ENCODE measurements at places on chromosomes 1 and 21.
A peak's percentile ranks its signal among the peaks of the same experiment; 100 is the strongest.

DNA sequence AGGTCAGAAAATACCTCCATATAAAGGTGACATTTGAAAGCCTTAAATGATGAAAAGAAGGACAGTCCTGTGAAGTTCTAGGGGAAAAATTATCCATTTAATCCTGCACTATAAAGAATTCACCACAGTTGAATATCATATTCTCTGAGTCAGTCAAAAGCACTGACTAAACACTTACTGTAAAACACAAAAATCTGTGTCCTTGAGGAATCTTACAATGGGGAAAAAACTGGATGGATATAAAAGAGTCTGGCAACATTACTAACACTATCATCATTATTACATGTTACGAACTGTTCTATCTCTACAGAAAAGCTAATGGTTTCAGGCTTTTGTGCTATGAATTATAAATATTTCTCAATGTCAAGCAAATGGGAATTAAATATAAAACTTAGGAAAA, 42.4 kb upstream of the HP1BP3 start:
- DNase-seq: no peak

- DNase-seq: no peak
These were observed 60.8 kb downstream of the ZNF684 start for GRCh38 chr1:40592107-40592803.

DNA sequence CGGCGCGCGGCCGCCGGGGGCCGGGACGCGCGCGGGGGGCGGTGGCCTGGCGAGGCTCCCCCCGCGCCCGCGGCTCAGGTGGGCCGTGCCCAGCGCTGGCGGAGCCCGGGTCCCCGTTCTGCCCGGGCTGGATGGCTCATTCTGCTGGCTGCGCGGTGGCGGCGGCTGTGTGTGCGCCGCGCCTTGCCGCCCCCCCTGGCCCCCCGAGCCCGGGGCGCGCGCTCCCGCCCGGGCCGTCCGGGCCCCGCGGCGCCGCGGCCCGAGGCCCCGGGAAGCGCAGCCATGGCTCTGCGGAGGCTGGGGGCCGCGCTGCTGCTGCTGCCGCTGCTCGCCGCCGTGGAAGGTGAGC, at the start of gene EPHB2:
TSS of gene EPHB2 (plus strand) at position 139 of the 349 bp plus-strand sequence. CDS start at position 283, 144 bp downstream.
- no peak for DNase-seq

DNA sequence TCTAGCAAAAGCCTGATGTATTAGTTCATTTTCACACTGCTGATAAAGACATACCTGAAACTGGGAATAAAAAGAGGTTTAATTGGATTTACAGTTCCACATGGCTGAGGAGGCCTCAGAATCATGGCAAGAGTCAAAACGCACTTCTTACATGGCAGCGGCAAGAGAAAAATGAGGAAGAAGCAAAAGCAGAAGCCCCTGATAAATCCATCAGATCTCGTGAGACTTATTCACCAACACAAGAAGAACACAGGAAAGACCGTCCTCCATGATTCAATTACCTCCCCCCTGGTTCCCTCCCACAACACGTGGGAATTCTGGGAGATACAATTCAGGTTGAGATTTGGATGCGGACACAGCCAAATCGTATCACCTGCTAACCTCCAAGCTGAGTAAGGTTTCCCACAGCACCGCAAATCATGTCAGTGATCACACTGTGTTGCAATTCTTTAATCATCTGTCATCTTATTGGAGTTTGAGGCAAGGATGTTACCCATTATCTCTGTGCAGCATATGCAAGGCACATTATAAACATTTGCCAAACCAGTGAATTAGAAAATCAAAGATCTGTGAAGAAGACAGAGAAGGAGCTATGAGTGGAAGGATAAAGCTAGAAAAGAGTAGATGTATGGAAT, 128.5 kb downstream of the ZNF281 start:
- no peak for DNase-seq

DNA sequence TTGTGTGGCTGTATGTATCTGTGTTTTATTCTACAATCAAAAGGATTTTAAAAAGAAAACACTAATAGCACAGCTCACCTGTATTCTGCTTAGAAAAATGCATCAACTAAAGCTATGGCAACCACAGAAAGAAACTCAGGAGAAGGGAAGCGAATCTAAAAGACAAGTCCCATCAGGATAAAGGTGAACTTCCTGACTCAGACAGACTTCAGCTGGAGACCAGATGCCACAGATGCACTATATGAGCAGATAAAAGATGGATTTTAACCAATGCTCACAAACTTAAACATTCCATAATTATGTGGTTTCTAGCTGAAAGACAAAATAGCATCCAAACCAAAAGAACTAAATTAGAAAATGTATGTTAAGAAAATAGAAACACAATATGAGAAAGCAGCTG, 231.0 kb downstream of the RERE start:
- DNase-seq: no peak

- DNase-seq: no peak
These were observed 64.1 kb downstream of the NOS1AP start for GRCh38 chr1:162133566-162133965.

DNA sequence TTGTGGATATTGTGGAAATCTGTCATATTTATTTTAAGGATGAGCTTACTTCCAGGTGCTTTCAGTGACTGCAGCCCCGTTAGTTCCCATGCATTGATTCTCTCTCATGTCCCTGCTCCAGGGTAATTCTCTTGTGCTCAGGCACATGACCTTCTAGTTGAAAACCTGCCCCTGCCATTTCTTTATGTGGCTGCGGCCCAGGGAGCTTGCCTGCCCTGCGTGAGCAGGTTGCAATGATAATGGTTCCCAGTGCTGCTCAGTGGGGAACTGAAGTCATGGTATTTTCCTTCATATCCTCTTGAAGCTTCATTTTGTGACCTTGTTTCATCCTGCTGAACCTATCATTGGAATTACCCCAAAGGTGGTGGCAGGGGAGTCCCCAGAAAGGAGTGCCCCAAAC, 229.8 kb downstream of the DISC1 start:
- no peak for DNase-seq

DNA sequence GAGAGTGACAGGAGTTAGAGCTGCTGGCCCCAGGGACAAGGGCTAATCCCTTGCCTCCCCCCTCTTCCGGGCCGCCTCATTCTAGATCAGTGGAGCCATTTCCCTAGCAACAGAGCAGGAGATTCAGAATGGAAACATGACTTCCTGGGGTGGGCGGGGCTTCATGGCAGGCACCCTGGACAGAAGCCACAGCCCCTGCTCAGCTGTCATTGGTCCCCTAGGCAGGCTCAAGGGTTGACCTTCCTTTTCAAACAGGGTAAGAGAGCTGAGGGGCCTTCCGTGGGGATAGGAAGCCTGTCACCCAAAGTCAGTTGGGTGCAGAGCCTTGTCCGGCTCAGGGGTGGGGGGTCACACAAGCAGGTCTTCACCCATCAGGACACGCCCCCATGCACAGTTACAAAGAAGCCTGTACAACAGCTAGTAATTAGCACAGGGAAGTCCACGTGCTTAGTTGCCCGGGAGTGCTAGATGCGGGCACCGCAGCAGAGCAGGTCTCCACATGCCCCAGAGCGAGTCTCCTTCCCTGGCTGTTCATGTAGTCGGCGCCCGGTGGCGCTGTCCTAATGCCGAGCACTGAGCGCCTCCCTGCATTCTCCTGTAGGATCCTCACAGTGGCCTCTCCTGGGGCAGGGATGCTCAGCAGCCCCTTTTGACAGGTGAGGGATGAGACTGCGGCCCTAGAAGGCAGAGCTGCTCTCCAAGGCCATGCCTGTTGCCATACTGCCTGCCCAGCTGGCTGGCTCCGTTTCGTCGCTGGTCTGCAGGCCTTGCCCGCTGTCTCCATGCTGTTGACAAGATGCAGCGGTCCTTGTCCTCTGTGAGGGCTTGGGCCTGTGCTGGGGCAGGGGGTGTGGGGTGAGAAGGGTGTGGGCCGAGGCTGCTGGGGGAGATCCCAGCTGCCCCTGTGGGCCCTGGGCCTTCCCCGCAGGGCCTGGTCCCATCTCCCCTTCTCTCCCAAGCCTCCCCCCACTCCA, 5.1 kb downstream of the TMEM201 start:
- no peak for DNase-seq

- no peak for DNase-seq
These were observed 44.1 kb upstream of the CYYR1 start for GRCh38 chr21:26617176-26617575.

- no peak for DNase-seq
These were observed 1.1 kb upstream of the FOXD3 start for GRCh38 chr1:63321066-63321784.

DNA sequence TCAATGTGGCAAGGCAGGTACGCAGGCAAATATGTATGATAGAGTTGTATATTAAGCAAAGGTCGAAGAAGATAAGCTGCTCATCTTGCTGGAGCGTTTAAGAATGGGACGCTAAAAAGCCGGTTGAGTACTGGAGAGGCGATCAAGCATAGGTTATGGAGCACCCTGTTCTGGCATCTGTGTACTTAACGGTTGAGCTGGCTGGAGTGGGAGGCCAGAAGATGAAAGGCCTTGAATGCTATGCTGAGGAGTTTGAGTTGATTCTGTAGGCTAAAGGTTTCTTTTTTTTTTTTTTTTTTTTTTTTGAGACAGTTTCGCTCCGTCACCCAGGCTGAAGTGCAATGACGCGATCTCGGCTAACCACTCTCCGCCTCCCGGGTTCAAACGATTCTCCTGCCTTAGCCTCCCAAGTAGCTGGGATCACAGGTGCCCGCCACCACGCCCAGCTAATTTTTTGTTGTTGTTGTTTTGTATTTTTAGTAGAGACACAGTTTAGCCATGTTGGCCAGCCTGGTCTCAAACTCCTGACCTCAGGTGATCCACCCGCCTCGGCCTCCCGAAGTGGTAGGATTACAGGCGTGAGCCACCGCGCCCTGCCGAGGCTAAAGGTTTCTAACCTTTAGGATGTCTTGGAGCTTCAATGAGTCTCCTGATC, 850 bp upstream of the KHDC4 start:
- no peak for DNase-seq

DNA sequence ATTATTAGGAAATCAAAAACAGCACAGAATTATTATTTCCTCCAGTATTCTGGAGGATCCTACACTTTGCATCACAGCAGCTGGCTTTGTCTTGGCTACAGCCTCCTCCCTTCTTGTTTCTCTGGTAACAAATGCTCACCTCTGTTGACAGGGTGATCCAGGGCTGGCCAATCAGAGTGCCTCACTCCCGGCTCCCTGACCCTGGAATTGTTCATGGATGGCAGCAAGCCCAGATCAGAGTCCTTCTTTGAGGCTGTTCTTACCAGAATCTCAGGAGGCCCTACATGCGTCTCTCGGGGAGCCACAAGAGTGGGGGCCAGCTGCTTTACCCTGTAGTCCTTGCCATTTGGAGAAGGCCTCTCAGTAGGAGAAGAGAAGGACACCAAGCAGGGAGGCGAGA, 48.4 kb upstream of the IGSF5 start:
- DNase-seq: no peak

- DNase-seq: no peak
These were observed 7.2 kb downstream of the CAP1 start for GRCh38 chr1:40047769-40048168.

DNA sequence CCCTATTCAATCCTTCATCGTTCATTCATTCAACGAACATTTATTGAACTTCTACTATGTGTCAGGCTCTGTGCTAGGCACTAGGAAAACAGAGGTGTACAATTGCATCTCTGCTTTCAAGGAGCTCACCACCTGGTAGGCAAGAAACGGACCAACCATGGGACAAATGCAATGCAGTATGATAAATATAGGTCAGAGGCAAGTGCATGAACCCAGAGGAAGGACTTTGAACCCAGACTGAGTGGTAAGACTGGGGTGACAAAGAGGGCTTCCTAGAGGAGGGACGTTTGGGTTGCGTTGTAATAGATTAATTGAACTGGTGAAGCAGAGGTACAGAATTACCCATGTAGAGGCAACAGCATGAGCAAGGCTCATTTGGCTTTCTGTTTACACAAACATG, 16.4 kb downstream of the CD2 start:
- no peak for DNase-seq

- no peak for DNase-seq
These were observed 423.5 kb upstream of the PROX1 start for GRCh38 chr1:213564215-213564659.

- DNase-seq: no peak
These were observed 115.4 kb downstream of the TRABD2B start for GRCh38 chr1:47881505-47882442.

GRCh38 chr1:8315573-8316475, 2.1 kb upstream of the SLC45A1 start:
- DNase-seq: no peak

- no peak for DNase-seq
These were observed 4.6 kb downstream of the PEAR1 start for GRCh38 chr1:156898161-156898566.

DNA sequence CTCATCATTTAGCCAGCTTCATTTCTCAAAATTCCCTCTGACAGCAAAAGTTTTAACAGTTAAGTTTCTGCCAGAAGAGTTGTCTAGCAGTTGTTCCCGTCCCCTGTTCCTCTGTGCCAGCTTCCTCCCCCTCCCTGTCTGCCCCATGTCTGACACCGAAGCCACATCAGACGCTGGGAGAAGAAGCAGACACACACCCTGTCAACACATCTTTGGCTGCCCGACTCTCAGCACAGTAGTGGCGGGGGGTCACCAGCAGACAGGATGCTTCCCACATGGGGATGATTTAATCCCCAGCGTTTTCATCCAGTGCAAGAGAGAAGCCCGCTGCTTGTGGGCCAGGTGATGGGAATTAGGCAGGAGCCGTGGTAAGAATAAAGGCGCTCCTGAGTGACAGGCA, 379.4 kb upstream of the RUNX1 start:
- no peak for DNase-seq

DNA sequence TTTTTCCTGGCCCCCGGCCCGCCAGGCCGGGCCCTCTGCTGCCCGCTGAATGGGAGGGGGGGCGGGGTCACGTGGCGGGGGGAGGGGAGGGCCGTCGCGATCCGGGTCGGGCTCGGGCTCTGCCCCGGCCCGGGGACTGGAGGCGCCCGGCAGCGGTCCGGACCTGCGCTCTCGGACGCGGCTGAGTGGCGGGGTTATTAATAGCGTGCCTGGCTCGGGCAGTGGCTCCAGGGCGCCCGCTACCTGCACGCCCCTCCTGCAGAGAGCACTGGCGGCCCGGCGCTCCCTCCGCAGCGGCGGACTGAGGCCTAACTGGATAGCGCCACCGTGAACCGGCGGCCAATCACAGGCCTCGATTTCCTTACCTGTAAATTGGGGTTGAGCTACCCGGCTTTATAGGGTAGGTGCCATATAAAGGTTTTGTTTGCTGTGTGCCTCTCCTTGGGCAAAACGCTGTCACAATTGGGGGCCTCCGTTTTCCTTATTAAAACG, 28.1 kb downstream of the AHDC1 start:
- no peak for DNase-seq

- peak; percentile 75 for DNase-seq
These were observed 61.4 kb downstream of the ACBD3 start for GRCh38 chr1:226125097-226125630.

DNA sequence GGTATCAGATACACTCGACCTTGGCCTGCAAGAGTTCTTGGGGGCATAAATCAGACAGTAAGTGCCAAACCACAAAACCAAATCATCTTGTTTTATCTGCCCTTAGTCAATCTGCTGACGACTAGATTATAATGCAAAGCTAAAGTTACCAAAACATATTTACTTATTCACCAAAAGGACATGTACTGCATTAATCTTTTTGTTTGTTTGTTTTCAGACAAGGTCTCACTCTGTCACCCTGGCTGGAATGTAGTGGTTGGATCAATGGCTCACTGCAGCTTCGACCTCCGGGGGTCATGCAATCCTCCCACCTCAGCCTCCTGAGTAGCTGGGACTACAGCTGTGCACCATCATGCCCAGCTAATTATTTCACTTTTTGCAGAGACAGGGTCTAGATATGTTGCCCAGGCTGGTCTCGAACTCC, 114.7 kb downstream of the APP start:
- no peak for DNase-seq

Data from T-helper 17 cell (primary cell).